Vagina (tissue), 2 donors: ENCODE measurements at places on chromosomes 6 and 20.
A peak's percentile ranks its signal among the peaks of the same experiment; 100 is the strongest.

GRCh38 chr20:31322504-31322903 is 14.1 kb upstream of the DEFB116 start:
- no peak for DNase-seq

GRCh38 chr6:31614075-31614619 is 887 bp upstream of the AIF1 start:
- DNase-seq: no peak

DNA sequence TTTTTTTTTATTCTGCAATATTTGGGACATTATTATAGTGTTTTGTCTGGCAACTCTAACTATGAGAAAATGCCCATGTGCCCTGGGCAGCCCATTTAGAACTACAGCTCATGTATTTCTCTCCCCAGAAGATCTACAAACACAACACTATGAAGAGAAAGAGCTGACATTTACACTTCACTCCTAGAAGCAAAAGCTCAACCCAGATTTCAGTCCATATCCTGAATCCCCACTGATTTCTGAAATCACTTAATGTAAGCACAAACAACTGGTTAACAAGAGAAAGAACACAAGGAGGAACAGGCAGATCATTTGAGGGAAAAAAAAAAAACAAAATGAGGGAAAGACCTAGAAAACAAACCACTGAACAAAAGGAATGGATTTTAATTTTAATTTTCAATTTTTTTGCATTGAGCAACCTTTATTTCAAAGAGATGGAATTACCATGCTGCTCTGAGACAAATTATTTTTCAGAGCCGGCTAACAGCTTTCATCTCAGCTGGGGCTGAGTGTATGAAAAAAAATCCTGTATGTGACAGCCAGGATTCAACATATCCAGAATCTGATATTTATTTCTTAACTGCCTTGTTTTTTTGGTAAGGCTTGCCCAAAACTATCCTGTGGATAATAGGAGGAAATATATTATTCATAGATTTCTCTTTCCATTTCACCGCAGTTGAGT is 32.5 kb downstream of the KIAA0319 start:
- DNase-seq: no peak

DNA sequence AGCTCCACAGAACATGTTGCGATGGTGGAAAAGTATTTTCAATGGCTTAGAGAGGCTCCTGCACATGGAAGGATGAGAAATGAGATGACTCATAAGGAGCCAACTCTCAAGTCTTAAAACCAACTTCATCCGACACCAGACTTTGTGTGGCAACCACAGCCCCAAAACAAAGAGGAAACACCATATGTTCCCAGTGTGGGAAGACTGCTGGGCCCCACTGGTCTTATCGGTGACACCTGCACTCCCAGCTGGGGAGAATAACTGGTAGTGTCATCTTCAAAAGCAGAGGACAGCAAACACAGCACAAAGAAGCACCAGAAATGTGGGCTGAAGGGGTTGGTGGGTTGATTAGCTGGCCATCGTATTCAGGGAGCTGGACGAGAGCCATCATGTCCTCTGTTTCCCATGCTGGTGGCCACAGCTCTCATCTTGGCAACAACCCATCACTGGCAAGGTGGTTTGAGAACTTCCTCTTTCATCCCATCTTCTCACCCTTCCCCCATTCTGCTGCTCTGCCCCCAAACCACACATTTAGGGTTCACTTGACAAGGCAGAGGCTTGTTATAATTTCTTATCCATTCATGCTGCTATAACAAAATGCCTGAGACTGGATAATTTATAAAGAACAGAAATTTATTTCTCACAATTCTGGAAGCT is 46.0 kb upstream of the TASP1 start:
- no peak for DNase-seq

- no peak for DNase-seq
These were observed 4.9 kb upstream of the TJAP1 start for GRCh38 chr6:43472515-43472914.

GRCh38 chr6:116387374-116387773 is 16.6 kb downstream of the DSE start:
- no peak for DNase-seq

DNA sequence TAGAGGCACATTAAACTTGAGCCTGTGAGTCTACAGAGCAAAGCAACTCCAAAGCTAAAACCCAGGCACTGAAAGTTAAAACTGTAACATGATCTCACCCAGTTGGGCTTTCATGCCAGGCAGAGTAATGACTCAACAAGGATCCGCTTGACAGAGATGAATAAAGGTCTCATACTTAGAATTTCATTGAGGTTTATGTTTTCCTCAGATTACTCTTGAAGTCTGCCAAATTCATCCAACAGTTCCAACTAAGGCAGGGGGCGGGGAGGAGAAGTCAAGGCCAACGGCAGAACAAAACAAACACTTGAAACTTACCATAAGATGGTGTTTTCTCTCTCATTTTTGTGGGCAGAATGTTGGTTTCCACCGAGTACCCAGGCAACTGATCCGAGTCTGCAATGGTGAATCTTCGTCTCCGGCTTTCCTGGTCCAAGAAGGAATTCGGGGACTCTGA is 54.0 kb upstream of the IPCEF1 start:
- no peak for DNase-seq

DNA sequence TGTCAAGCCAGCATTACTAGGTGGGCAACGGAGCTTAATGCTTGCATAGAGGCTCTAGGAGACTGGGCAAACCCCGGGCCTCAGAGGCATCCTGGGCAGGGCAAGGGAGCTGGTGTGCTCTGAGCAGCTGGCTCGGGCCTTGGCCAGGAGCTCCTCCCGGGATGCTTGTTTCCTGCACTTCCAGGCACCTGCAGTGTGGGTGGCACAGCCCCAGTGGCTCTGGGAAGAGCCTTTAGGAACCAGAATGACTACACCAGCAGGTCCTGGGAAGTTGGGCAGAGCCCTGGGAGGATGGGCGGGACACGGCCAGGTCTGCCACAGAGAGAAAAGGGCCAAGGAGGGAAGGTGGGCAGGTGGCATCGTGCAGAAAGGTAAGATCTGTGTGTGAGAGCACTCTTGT is 80.4 kb upstream of the CD93 start:
- DNase-seq: peak; percentile 85

DNA sequence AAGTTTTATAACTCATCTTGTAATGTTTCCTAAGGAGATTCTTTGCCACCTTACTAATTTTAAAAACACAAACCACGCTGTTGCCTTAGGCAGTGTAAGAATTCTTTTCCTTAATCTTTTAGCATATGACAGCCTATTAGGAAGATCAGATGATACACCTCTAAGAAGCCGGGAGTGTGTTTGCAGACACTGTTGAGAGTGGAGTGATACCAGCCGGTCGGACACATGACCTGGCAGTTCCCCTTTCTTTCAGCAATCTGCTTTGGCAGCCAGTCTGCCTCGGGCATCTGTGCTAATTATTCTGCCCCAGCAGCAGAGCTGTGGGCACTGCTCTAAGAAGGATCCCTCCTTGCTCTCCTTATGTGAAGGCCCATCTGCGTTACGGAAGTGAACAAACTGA is 50.9 kb downstream of the PLCB4 start:
- no peak for DNase-seq

GRCh38 chr20:41369673-41370072 is 3.1 kb upstream of the EMILIN3 start:
- no peak for DNase-seq

DNA sequence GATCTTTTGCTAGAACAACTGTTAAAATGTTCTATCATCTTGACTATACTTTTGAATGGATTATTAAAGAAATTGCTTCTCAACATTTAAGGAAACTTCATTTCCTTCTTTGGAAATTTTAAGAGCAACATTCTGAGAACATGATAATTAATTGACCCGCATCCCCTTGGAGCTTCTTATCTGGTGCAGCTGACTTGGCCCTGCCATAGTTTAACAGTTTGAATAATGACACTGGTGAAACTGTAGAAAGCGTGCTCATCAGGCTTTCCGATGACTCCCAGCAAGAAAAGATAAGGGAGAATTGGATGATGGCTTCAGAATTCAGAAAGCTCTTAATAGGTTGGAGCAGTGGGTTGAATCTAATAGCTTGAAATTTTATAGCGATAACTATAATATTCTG is 38.1 kb downstream of the SNX9 start:
- no peak for DNase-seq

DNA sequence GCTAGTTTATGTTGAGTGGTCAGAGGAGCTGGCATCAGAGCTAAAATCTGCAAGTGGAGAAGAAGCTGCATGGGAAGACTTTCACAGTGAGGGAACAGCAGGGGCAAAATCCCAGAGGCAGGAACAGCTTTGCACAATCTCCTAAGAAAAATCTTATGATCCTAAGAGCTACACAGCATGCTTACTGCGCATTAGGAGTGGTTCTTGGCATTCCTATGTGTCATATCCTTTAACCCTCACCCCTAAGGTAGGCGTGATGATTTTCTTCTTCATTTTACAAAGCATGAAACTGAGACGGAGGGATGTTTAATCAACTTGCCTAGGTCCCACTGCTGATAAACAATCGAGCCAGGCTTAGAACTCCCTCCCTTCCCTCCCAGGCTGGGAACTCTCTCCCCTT is 313.6 kb upstream of the SULF2 start:
- DNase-seq: no peak

- no peak for DNase-seq
These were observed 37.4 kb downstream of the RBM24 start for GRCh38 chr6:17318435-17319165.

- DNase-seq: no peak
These were observed 69.1 kb upstream of the TOP1 start for GRCh38 chr20:40959325-40960092.

DNA sequence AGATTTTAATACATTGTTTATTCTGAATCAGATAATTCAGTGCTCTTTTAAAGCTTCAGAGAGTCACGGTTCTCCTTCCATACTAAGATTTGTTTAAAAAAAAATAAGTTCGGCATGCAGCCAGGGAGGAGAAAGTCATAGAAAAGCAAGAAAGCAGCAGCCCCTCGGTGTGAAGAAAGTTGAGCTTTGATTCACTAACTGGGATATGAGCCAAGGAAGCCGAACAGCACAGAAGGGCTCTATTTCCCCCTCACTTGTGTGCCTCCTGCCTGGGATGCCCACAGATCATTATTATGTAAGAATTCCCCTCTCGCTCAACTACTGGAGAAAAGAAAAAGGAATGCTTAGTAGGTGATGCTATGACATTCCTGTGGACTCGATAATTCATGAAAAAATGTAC is 69.3 kb upstream of the SYNJ2 start:
- DNase-seq: no peak

- no peak for DNase-seq
These were observed 39.0 kb downstream of the BCKDHB start for GRCh38 chr6:80145509-80145908.

DNA sequence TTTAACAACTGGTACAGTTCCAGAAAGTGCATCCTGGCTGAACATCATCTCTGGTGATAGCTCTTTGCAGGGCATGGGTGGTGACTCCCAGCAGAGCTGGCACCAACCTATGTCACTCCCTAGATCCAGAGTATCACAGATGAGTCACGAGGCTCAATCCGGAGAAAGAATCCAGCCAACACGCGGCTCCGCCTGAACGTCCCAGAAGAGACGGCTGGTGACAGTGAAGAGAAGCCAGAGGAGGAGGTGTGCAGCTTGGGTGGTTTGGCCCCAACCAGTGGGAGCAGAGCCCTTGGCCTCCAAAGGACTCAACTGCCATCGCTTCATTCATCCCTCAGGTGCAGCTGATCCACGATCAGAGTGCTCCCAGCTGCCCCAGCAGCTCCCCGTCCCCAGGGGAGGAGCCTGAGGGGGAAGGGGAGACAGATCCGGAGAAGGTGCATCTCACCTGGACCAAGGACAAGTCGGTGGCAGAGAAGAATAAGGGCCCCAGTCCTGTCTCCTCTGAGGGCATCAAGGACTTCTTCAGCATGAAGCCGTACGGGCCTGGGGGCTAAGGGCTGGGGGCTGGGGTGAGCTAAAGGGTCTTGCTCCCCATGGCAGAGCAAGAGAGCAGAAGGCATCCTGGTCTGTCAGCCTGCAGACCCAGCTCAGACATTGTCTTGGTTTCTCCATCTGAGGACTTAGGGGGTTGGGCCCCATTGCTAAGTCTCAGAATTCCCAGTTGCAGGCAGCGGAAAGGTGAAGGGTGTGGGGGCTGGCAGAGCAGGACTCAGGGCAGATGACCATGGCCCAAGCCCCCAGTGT is 27.2 kb downstream of the SLC12A5 start:
- DNase-seq: no peak

GRCh38 chr6:15642276-15642675 is 20.6 kb downstream of the DTNBP1 start:
- DNase-seq: no peak

DNA sequence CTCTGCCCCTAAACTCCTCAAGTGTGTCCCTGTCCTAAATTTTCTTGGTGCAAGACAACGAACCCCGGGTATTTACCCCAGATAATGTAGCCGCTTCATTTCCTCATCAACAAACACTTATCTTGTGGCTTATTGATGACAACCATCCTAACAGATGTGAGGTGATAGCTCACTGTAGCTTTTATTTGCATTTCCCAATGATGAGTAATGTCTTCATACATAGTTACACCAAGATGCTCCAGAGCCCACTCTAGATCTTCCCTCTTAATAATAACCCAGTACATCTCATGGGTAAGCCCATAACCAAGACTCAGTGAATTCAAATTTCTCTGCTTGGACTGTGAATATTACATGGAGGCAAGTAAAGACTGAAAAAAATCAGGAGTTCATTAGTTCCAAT is 48.2 kb upstream of the BEND6 start:
- no peak for DNase-seq

DNA sequence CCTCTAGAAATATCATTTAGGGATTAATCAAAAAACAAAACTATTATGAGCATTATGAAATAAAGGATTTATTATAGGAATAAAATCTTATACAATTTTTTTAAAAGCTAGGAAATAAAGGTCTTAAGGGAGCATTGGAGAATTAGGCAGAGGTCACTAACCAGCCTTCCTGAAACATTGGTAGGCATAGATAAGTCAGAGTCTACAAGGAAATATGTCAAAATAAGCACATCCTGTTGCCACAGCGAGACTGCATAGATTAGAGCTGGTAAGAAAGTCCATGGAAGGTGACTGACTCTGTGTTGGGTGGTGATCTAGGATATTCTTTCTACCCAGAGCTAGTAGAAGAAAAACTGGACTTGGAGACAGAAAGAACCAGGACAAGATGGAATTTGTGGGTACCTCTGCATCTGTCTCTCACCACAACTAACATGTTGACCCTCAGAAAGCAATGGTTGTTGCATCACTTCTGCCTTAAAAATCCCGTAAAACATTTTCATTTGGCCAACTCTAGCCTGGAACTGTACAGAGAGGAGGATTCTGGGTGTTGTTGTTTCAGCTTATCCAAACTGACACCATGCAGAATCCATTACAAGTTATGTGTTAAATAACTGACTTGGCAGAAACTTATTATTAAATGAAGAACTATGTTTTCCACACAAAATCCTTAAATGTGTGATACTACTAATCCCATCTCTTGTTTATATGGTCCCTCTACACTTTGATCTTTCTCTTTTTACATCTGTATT is 77.1 kb downstream of the FBXO5 start:
- no peak for DNase-seq
